ENCODE measurements at places on chromosomes 6 and 20.

DNA sequence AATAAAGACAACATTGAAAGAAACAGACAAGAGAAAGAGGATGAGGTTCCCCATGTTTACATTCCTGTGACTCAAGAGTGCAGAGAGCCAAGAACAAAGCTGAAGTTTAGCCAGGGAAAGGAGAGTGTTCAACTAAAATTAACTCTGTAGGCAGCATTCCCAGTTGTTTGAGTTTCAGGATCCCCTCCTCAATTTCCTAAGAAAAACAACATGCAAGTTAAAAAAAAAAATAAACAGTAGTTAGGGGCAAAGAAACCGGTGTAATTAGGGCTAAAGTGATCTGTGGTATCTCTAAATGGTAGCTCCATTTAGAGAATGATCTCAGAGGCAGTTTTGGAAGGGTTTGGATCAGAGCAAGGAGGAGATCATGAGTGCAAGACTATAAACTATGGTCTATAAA is 30.9 kb upstream of the RAB23 start:
- no peak overlapping the region for H3K27ac ChIP-seq
- no peak overlapping the region for H3K4me3 ChIP-seq
- no peaks in the 10 kb centered on the region for H3K27me3 ChIP-seq
- no peaks in the 10 kb centered on the region for H3K36me3 ChIP-seq
- DNase-seq = no peak

GRCh38 chr20:50508171-50508755 is 1.9 kb upstream of the PTPN1 start:
- DNase-seq = no peak
- H3K27ac ChIP-seq = no peak overlapping the region
- peaks cover 7% of the 10 kb centered on the region for H3K4me1 ChIP-seq
- no peak overlapping the region for H3K4me3 ChIP-seq
- H3K36me3 ChIP-seq = no peaks in the 10 kb centered on the region

GRCh38 chr6:39937686-39938333 is 3.5 kb upstream of the MOCS1 start:
- H3K36me3 ChIP-seq = no peaks in the 10 kb centered on the region
- H3K4me1 ChIP-seq = peaks cover 8% of the 10 kb centered on the region
- no peaks in the 10 kb centered on the region for H3K27me3 ChIP-seq
- no peak for DNase-seq
- H3K27ac ChIP-seq = no peak overlapping the region

GRCh38 chr20:7841971-7842310 is 98.3 kb downstream of the HAO1 start:
- H3K4me3 ChIP-seq = no peak overlapping the region
- H3K27ac ChIP-seq = no peak overlapping the region
- no peaks in the 10 kb centered on the region for H3K27me3 ChIP-seq
- H3K36me3 ChIP-seq = no peaks in the 10 kb centered on the region

GRCh38 chr6:133937909-133938308 is 15.1 kb upstream of the TBPL1 start:
- H3K4me3 ChIP-seq = no peak overlapping the region
- DNase-seq = no peak
- H3K36me3 ChIP-seq = no peaks in the 10 kb centered on the region
- no peak overlapping the region for H3K27ac ChIP-seq
- no peaks in the 10 kb centered on the region for H3K27me3 ChIP-seq

- H3K27me3 ChIP-seq = no peaks in the 10 kb centered on the region
- peaks cover 93% of the 10 kb centered on the region for H3K36me3 ChIP-seq
- no peak overlapping the region for H3K4me3 ChIP-seq
Measured at GRCh38 chr6:43261198-43261597, 17.9 kb downstream of the TTBK1 start.

DNA sequence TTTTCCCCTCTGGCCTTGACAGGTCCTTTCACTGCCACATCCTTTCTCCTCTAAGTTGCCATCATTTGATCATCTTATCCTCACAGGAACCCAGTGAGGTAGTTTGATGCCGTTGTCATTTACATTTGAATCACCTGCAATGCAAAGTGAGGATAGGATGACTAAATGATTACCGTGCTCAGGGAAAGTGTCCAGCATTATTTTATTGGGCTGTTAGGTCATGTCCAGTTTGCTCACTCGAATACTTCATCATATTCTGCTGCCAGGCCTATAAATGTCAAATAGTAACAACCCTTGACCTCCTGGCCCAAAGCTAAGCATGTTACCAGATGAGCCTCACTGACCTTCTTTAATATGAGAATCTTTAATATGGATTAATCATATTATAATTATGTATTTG is 1068.7 kb upstream of the FLRT3 start:
- H3K36me3 ChIP-seq = no peaks in the 10 kb centered on the region
- DNase-seq = no peak
- no peaks in the 10 kb centered on the region for H3K4me1 ChIP-seq

GRCh38 chr6:69900869-69901268 is 34.5 kb downstream of the COL19A1 start:
- no peak overlapping the region for H3K27ac ChIP-seq
- no peak overlapping the region for H3K4me3 ChIP-seq
- no peak for DNase-seq
- no peaks in the 10 kb centered on the region for H3K36me3 ChIP-seq
- no peaks in the 10 kb centered on the region for H3K27me3 ChIP-seq

DNA sequence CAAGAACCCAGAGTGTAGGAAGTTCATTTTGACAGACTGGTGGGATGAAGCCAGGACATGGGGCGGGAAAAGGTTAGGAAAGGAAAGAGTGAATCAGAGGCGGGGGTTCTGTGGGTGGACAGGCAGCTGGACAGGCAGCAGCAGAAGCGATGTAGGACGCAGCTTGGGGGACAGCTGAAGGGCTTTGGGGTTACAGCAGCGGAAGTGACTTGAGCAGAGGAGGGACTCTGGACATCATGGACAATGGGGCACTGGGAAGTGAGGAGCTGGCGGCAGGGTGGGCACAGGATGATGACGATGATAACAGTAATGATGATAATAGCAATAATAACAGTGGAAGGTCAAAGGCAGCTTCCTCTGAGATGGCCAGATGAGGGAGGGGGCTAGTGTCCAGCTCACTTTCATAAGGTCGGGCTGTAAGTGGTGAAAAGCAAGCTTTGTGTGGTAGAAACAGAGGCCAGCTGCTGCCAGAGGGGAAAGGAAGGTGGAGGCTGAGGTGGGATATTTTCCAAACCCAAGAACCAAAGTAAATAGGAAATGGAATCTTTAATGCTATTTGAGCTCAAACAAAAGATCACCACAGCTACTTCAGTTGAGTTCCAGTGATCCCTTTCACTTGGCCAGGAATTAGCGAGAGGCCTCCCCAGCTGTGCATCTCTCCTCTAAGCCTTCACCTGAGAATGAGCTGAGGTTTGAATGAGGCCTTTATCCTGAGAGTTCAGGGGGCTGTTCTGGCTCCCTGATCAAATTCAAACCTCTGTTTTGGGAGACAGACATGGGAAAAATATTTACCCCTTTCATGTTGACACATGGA is 433.5 kb downstream of the DHX35 start:
- no peak for DNase-seq
- no peak overlapping the region for H3K4me3 ChIP-seq
- no peaks in the 10 kb centered on the region for H3K4me1 ChIP-seq
- H3K27ac ChIP-seq = no peak overlapping the region
- no peaks in the 10 kb centered on the region for H3K36me3 ChIP-seq
- peaks cover 4% of the 10 kb centered on the region for H3K27me3 ChIP-seq

- no peak for DNase-seq
- no peaks in the 10 kb centered on the region for H3K36me3 ChIP-seq
- no peaks in the 10 kb centered on the region for H3K27me3 ChIP-seq
- H3K4me3 ChIP-seq = no peak overlapping the region
- no peak overlapping the region for H3K27ac ChIP-seq
- no peaks in the 10 kb centered on the region for H3K4me1 ChIP-seq
Measured at GRCh38 chr6:92281571-92282076, 1137.7 kb downstream of the EPHA7 start.

- peaks cover 28% of the 10 kb centered on the region for H3K4me1 ChIP-seq
- H3K4me3 ChIP-seq = no peak overlapping the region
- no peaks in the 10 kb centered on the region for H3K27me3 ChIP-seq
- DNase-seq = no peak
- H3K36me3 ChIP-seq = peaks cover 99% of the 10 kb centered on the region
Measured at GRCh38 chr20:62308102-62308822, 5.5 kb downstream of the ADRM1 start.

- DNase-seq = no peak
- H3K27me3 ChIP-seq = no peaks in the 10 kb centered on the region
- no peaks in the 10 kb centered on the region for H3K36me3 ChIP-seq
- H3K27ac ChIP-seq = no peak overlapping the region
- no peak overlapping the region for H3K4me3 ChIP-seq
Measured at GRCh38 chr6:53344969-53345368, 3.8 kb downstream of the ELOVL5 start.

DNA sequence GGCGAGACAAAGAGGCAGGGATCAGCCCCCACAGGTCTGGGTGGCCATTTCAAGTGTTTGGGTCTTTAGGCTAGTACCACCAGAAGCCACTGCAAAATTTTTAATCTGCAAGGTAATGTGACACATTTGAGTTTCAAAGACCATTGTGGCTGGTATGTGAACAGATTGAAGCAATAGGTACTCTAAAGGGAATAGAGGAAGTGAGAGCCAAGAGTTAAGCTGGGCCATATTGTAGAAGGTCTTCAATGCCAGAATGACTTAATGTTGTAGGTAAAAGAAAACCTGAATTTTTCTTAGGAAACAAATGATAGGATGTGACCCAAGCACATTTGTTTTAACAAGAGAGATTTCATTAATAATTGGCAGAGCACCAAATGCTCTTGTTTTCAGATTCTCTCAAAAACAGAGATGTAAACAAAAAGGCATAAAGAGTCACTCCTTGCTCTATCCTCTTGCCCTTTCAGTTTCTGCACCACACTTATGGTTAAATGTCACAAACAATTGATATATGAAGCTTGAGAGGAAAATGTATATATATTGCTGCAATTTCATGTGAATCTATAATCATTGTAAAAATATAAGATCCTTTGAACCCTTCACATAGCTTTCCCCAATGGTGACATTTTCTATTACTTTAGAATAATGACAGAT is 307.1 kb upstream of the PLN start:
- no peaks in the 10 kb centered on the region for H3K36me3 ChIP-seq
- no peak for DNase-seq
- no peak overlapping the region for H3K27ac ChIP-seq
- no peaks in the 10 kb centered on the region for H3K27me3 ChIP-seq

- H3K27me3 ChIP-seq = no peaks in the 10 kb centered on the region
- DNase-seq = no peak
- no peaks in the 10 kb centered on the region for H3K36me3 ChIP-seq
- no peak overlapping the region for H3K4me3 ChIP-seq
Measured at GRCh38 chr20:38248133-38248532, 12.4 kb downstream of the KIAA1755 start.
